ENCODE measurements at places on chromosomes 12 and 14.

DNA sequence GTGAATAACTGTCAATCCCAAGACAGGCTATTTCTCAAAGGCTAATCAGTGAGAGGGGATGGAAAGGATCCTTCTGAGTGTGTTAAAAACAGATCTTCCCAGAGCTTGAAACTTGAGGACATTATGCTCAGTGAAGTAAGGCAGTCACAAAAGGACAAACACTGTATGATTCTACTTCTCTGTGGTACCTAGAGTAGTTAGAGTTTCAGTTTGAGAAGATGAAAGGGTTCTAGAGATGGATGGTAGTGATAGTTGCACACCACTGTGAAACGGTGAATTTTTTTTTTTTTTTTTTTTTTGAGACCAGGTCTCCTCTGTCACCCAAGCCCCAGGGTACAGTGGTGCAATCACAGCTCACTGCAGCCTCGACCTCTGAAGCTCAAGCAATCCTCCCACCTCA lies 133.8 kb downstream of the SAMD4A start:
- no peak for DNase-seq

GRCh38 chr14:61342932-61343331 lies 21.6 kb downstream of the PRKCH start:
- no peak for DNase-seq

DNA sequence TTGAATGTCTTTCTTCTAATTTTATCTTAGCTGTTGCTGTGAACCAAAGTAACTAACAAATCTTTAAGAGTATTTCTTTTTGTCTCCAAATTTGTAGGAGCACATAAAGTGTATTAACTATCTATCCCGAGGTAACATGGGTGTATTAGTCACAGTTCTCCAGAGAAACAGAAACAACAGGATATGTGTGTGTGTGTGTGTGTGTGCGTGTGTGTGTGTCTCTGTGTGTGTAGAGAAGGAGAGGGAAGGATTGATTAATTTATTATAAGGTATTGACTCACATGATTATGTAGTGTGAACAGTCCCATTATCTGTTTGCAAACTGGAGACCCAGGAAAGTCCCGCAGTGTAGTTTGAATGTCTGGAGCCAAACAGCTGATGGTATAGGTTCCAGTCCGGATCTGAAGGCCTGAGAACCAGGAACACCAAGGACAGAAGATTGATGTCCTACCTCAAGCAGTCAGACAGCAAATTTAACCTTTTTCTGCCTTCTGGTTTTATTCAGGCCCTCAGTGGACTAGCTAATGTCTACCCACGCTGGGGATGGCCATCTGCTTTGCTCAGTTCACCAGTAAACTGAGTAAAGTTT lies 14.4 kb downstream of the G2E3 start:
- no peak for DNase-seq

DNA sequence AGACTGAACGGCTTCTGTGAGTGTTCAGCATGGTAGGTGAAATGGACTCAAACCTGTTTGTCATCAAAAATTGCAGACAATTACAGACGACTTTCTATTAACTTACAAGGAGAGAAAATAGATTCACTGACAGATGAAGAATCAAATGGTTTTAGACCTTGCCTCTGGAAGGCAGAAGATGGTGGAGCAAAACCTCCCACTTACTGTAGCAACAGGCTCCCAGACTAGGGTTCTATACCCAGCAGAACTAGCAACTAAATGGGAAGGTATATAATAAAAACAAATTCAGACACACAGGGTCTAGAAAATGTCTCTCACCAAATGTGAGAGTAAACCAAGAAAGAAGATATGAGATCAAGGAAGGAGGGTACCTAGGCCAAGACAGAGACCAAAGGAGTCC lies 36.8 kb downstream of the RNF34 start:
- no peak for DNase-seq

GRCh38 chr12:43060742-43061141 lies 471.2 kb upstream of the PRICKLE1 start:
- DNase-seq, result peak; percentile 50

- no peak for DNase-seq
Measured at GRCh38 chr12:66516133-66516532, 162.7 kb downstream of the GRIP1 start.

- no peak for DNase-seq
Measured at GRCh38 chr12:71567537-71567936, 96.1 kb downstream of the ZFC3H1 start.

GRCh38 chr14:58866391-58866790 lies 228.6 kb downstream of the DACT1 start:
- no peak for DNase-seq

DNA sequence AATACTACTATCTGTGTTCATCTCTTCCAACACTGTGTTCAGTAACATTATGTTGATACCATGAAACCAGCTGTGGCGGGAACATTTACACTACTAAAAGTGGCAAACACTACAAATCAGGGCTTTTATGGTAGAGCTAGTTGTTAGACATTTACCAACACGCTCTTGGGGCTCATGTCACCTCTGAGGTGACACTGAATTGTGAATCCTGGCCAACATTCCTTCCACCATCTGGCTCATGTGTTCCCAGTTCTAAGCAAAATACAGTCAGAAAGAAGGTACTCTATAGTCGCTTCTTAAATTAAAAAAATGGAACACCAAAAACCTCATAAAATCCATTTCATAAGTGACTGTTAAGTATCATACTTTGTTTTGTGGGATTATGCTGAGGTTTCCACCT lies 436.6 kb downstream of the FUT8 start:
- DNase-seq, result no peak

GRCh38 chr14:37889087-37889486 lies 293.7 kb downstream of the TTC6 start:
- DNase-seq, result peak; percentile 91

DNA sequence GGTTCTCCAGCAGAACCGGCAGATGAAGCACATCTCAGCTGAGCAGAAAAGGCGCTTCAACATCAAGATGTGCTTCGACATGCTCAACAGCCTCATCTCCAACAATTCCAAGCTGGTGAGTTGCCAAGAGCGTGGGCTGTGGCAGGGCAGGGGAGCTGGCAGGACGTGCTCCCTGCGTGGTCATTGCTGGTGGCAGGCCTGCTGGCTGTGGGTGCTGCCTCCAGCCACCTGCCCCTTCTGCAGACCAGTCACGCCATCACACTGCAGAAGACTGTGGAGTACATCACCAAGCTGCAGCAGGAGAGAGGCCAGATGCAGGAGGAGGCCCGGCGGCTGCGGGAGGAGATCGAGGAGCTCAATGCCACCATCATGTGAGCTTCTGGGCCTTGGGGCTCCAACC lies 35.8 kb downstream of the IL31 start:
- DNase-seq, result no peak

- no peak for DNase-seq
Measured at GRCh38 chr14:75566321-75566720, 12.1 kb upstream of the FLVCR2 start.

DNA sequence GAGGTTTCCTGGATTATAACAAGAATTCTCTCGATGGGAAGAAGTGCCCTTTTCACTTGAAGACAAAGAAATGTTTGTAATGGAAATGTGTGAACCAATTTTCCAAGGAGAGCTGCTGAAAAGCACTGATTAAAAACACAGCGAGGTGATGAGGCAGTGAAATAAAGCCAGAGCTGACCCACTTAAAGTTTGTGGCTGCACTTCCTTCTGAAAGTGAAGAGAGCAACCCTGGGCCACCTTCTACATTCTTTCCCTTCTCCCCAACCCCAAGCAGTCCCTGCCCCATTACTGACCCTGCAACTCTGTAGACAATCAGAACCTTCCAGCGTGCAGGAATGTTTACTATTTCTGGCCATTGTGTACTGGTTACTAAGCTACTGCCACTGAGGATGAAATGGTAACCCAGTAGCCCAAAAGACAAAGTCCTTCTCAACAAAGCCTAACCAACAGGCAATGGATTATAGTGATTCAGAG lies 173.9 kb downstream of the TTC7B start:
- no peak for DNase-seq

DNA sequence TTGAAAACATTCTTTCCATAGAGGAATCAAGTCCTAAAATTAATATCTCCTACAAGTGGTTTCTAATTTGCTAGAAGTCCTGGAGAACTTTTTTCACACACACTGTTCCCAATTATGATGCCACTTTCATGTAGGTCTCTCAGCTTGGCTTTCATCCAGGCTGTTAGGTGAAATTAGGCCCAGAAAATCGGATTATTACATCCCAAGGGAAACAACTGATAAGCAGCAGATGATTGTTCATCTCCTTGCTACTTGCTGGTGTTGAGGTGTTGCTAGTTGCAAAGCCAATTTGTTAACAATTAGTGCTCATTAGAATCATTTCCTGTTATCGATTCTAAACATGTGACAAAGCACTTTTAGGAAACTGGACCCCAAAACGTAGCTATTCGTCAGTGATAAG lies 248.0 kb downstream of the PDZRN4 start:
- DNase-seq, result peak; percentile 63

- no peak for DNase-seq
Measured at GRCh38 chr12:107129315-107129930, 36.1 kb upstream of the CRY1 start.

- no peak for DNase-seq
Measured at GRCh38 chr14:30225176-30225575, 297.5 kb upstream of the PRKD1 start.

DNA sequence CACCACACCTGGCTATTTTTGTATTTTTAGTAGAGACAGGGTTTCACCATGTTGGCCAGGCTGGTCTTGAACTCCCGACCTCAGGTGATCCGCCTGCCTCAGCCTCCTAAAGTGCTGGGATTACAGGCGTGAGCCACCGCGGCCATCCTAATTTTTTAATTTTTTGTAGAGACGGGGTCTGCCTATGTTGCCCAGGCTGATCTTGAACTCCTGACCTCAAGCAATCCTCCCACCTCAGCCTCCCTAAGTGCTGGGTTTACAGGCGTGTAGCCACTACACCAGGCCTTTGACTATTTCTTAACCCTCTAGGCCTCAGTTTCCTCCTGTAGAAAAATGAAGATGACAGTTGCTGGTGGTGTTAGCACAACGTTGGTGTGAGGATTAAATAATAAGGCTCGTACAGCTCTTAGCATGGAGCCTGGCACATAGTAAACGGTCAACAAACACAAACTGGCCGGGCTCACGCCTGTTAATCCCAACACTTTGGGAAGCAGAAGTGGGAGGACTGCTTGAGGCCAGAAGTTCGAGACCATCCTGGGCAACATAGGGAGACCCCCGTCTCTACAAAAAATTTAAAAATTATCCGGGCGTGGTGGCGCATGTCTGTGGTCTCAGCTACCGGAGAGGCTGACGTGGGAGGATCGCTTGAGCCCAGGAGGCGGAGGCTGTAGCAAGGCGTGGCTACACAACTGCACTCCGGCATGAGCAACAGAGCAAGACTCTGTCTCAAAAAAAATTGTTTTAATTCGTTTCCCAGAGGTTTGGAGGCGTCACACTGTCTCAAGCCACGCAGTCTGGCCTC lies 979 bp downstream of the DDX54 start:
- no peak for DNase-seq

GRCh38 chr12:23891115-23891514 lies 58.4 kb downstream of the SOX5 start:
- DNase-seq, result no peak

DNA sequence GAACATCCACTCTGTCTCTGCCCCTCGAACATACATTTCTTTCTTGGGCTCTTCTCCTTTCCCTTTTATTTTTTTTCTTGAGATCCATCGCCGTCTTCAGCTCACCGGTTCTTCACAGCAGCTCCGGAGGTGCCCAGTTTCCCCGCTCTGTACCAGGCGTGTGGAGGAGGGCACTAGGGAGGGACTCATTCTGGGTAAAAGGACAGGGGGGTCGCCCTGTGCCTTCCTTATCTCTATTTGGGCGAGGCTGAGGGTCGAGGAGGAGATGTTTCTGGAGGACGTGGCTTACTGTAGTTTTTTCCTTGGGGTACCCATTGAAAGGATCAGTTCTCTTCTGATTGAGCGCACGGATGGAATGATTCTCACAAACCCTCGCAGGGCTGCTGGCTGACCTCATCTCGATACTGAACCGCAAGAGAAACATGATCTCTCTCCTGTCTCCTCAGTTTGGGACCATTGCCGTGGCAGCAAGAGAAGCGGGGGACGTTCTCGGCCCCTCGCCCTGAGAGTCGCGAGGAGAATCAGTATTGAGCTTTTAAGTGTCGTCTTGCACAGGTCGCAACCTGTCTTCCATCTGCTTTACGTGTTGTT lies 386 bp downstream of the LIN52 start:
- peak; percentile 51 for DNase-seq

DNA sequence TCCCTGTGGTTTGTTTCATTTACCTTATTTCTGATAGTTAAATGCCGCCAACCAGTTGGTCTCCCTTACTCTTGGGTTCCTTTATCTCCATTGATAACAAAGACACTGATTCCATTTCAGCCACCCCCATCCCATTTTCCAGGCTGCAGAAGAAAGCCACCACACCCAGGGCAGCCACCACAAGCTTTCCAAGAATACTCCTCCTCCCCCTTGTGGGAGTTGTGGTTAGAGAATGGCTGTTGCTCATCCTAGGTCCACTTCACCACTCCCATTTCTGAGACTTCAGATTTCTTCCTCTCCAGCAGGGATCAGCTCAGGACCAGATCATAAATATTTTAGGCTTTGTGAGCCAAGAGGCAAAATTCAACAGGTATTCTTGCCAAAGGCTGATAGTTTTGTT lies 73.9 kb downstream of the ANO4 start:
- no peak for DNase-seq

DNA sequence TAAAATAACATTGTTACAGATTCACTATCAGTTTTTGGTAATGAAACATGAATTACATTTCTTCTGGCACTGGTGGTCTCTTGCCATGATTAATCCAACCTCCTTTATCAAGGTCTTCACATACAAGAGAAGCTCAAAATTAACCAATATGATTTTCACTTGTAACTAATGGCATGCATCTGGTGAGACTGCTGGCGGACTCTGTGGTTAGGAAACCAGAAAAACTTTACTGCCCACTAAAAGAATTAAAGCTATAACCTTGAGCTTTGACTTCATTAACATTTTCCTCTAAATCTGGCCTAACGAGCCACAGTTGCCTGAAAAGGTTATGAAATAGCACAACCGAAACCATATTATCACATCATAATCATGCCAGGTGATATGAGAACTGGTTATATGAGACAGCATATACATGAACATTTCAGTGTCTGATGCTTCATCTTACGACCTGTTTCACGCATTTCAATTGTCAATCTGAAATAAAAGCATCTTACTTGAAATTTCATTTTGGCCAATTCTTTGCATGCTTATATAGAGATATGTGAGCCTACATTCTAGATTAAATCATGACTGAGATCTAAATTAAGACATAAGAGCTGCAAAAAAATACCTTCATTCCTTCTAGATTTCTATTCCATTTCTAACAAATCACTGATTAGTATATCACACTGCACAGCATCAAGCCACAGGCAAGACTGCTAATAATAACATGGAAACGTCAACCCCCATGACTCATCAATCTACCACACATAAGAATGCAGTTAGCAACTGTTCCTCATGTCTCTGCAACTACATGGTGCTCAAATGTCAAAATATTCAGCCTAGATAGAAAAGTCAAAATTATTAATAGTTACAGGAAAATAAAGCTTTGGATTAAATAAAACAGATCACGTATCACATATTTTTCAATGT lies 89.3 kb downstream of the OSBPL8 start:
- DNase-seq, result no peak

- peak; percentile 88 for DNase-seq
Measured at GRCh38 chr14:57029620-57030253, 219.5 kb upstream of the OTX2 start.

Data from NCI-H524 (cell line).